ENCODE measurements at places on chromosomes 7 and 10.

DNA sequence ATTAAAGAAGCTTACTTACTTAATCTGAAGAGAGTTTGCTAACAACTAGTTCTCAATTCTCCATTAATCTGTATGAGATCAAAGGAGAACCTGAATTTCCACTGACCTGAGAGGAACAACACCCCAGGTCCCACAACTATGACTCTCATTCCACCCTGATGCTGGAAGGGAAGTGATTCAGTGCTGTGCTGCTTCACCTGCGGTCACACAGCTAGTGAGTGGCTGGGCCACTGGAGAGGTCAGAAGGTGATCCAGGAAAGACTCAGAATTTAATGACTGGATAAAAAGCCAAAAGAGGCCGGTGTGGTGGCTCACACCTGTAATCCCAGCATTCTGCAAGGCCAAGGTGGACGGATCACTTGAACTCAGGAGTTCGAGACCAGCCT is 23.6 kb downstream of the SORBS1 start:
- no peak for DNase-seq

DNA sequence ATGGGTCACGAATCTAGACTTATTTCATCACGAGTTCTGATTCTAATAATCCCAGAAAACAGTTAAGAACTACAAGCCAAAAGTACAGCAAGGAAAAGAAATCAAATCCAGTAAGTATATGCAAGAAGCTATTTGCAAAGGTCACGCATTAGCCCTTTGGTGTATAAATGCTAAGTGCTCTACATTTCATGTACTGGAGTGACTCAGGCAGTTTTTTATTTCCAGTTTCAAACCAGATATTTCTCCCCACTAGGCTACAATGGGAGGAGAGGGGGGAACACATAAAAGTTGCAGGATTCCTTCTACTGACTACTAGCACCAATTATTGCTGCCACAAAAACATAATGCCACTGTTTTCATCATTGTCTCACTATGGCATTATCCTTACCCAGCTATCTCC is 148.0 kb downstream of the NRCAM start:
- peak; percentile 56 for DNase-seq

GRCh38 chr7:112481833-112482670 is 1.3 kb downstream of the LSMEM1 start:
- peak; percentile 93 for DNase-seq

GRCh38 chr7:45446195-45446944 is 127.8 kb upstream of the ADCY1 start:
- DNase-seq = no peak
